ENCODE measurements at places on chromosomes 13 and 19.

- DNase-seq: no peak
Observed at GRCh38 chr13:61831026-61831425, 415.4 kb upstream of the PCDH20 start.

DNA sequence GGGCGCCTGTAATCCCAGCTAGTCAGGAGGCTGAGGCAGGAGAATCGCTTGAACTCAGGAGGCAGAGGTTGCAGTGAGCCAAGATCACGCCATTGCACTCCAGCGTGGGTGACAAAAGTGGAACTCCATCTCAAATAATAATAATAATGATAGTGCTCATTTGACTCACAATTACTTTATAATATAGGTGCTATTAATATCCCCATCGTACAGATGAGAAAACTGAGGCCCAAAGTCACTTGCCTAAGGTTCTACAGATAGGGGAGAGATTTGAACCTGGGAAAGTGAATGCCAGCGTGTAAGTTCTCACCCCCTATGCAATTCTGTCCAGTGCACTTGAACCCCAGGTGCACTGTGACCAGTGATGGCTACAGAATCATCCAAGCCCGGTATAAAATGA is 5.9 kb downstream of the GMFG start:
- DNase-seq: no peak

DNA sequence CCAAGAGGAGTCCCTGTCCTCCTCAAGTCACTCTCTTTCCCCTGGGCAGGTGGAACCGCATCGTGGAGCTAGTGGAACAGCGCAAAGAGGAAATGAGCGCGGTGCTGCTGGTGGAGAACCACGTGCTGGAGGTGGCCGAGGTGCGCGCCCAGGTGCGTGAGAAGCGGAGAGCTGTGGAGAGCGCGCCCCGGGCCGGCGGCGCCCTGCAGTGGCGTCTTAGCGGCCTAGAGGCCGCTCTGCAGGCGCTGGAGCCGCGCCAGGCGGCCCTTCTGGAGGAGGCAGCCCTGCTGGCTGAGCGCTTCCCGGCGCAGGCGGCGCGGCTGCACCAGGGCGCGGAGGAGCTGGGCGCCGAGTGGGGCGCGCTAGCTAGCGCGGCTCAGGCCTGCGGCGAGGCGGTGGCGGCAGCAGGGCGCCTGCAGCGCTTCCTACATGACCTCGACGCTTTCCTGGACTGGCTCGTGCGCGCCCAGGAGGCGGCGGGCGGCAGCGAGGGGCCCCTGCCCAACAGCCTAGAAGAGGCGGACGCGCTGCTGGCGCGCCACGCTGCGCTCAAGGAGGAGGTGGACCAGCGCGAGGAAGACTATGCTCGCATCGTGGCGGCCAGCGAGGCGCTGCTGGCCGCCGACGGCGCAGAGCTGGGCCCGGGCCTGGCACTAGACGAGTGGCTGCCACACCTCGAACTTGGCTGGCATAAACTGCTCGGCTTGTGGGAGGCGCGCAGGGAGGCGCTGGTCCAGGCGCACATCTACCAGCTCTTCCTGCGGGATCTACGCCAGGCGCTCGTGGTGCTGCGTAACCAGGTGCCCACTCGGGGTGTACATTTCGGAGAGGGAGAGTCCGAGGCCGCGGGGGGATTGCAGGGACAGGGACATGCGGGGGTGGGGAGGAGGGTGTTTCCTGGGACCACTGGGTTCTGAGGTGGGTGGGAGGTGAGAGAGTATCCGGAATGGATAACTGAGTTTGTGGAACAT is 52.8 kb downstream of the SPTBN4 start:
- DNase-seq: no peak

- no peak for DNase-seq
Observed at GRCh38 chr19:40365613-40366401, 17.3 kb downstream of the PLD3 start.

DNA sequence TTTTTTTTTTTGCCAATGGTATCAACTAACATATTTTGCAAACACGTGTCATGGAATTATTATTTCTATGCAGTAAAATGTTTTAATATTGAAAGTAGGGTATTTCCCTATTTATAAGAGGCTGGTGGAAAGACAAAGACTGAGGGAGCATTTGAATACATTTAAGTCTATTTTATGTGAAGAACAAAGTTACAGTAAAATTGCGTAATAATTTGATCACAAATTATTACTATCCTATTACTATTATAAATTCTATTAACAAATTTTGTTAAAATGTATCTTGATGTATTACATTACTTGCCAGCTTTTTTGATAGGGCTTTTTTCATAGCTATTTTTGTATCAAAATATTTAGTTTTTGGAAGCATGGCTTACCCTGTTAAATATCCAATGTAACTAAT is 58.4 kb downstream of the GPC5 start:
- DNase-seq: no peak

GRCh38 chr13:24124789-24125476 is 35.6 kb upstream of the SPATA13 start:
- no peak for DNase-seq

GRCh38 chr19:55348317-55349034 is 6.0 kb downstream of the COX6B2 start:
- no peak for DNase-seq

DNA sequence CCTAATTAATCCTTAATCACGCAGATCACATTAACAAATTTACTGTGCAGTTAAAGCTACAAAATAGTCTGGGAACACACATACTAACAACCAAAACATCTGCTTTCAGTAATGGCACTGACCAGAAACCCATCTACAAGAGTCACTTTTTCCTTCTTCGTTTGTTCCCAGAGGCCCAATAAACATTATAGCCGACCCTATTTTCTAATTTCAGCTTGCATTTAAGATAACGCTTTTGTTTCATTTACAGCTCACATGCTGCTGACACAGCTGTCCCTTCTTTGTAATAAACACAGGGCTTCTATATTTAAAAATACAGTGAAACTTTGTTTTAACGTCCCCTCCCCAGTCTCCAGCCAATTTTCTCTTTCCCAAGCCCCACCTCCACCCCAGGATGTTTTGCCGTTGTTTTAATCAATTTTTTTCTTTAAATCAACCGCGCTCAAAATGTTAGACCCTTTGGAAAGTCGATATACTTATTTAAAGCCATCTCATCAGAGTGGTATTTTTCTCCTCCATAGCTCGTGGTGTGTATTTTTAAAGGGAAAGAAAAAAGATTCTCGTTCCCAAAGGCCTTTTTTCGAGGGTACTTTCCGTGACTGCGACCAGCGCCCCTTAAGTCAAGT is 1.7 kb upstream of the WBP4 start:
- DNase-seq: no peak

DNA sequence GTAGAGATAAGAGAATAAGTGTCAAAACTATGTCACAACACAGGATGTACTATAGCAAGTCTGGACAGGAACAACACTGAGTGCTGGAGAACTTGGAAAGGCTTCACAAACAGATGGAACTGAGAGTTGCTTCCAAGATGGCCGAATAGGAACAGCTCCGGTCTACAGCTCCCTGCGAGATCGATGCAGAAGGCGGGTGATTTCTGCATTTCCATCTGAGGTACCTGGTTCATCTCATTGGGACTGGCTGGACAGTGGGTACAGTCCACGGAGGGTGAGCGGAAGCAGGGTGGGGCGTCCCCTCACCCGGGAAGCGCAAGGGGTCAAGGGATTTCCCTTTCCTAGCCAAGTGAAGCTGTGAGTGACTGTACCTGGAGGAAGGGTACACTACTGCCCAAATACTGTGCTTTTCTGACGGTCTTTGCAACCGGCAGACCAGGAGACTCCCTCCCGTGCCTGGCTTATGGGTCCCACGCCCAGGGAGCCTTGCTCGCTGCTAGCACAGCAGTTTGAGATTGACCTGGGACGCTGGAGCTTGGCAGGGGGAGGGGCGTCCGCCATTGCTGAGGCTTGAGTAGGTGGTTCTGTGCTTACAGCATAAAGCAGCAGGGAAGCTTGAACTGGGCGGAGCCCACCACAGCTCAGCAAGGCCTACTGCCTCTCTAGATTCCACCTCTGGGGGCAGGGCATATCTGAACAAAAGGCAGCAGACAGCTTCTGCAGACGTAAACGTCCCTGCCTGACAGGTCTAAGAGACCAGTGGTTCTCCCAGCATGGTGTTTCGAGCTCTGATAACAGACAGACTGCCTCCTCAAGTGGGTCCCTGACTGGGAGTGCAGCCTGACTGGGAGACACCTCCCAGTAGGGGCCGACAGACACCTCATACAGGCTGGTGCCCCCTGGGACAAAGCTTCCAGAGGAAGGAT is 46.0 kb downstream of the USP12 start:
- DNase-seq: no peak

- DNase-seq: no peak
Observed at GRCh38 chr19:51036519-51036918, 1.7 kb upstream of the KLK12 start.

GRCh38 chr13:80338781-80339562 is 2.0 kb downstream of the SPRY2 start:
- DNase-seq: no peak

DNA sequence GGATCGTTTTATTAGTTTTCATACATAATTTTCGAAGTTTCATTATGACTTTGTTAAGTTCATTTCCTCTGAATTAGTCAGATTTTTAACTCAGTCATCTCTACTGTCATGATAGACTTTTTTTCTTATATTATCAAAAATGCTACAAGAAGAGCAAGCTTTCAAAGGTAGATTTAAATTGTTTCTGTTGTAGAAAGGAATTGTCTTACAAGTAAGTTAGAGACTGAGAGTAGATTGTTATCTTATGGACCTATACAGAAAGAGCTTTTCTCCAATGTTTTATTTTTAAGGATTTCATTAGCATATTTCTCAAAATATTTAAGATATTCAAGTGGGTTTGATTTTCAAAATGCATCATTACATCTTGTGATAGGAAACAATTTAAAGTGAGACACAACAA is 2.7 kb downstream of the MAB21L1 start:
- no peak for DNase-seq

- no peak for DNase-seq
Observed at GRCh38 chr13:21837841-21838551, 167.1 kb downstream of the FGF9 start.

GRCh38 chr13:28544026-28544425 is 49.1 kb upstream of the FLT1 start:
- no peak for DNase-seq

DNA sequence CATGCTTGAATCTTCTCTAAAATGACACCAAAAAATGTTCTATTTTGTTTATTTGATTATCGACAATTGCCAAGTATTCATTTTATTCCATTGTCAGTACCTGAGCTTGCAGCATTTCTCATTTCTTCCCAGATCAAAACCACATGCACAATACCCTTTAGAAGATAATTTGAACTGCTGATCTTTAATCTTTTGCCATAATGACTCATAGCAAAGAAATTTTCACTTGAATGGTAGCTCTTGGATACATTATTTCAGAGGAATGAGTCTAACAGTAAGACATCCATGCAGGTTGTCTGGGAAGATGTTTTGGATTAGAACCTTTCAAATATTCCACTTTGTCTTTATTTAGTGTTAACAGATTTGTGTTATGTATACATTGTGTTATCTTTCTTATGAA is 42.0 kb upstream of the RXFP2 start:
- no peak for DNase-seq

DNA sequence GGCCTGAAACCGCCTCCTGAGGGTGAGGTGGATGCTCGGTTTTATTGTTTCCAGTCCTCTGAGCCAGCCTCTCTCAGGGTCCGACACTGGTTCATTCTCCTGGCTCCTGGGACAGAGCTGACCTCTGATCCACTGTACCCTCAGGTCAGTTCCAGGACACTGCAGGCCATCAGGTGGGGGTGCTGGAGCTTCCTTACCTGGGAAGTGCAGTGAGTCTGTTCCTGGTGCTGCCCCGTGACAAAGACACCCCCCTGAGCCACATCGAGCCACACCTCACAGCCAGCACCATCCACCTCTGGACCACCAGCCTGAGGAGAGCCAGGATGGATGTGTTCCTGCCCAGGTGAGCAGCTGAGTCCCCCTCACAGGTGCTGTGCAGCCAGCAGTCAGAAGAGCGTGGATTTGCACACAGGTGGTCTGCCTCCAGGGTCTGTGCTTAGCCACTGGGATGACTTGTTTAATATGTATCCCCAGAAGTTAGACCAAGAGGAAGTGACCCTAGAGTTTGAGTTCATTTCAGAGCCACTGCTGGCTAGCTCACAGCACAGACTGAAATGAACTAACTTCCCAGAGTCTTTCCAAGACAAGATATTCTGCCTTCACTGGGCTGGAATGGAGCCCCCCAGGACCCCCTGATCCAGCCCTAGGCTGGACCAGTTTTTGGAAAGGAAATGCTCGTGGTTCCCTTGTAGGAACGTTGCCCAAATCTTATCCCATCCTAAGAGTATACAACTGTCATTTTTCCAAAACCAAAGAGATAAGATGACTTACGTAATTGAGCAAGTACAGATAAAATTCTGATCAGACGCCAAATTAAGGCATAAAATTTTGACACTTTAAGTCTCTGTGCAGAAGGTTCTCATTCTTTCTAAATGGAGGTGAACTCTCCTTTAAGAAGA is 8.8 kb downstream of the SERPINE3 start:
- DNase-seq: no peak

DNA sequence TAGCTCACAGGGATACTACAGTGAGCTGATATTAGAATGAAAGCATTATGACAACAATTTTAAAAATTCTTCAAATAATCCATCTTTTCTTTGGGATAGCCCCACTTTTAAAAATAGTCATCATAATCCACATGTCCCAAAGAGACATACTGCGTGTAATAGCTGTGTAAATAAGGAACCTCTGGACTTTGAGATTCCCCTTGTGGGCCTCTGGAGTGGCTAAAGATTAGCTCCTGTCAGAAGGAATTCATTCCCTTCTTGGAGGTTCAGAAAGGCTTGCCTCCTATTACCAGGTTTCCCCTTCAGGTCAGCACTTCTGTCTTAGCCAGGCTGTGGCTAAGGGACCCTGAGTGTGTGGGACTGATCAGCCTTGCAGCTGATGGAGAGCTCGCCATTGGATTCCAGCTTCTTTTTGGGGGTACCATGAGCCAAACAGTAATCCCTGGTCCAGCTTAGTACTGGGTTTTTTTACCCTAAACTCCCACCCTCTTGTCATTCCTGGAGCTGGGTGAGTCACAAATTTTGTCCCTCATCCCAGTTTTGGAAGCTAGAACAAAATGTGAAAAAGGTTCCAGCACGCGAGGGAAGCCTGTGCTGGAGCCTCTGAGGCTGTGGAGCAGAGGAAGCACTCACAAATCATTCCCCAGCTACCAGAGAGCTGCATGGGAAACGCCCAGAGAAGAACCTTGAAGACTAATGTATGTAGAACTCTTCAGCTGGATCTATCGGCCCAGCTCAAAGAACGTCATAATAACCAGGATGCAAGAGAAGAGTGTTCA is 96.7 kb downstream of the RNASEH2B start:
- DNase-seq: no peak

- no peak for DNase-seq
Observed at GRCh38 chr13:29716493-29716892, 121.0 kb upstream of the SLC7A1 start.

- no peak for DNase-seq
Observed at GRCh38 chr13:110921209-110921608, 6.3 kb upstream of the ANKRD10 start.

DNA sequence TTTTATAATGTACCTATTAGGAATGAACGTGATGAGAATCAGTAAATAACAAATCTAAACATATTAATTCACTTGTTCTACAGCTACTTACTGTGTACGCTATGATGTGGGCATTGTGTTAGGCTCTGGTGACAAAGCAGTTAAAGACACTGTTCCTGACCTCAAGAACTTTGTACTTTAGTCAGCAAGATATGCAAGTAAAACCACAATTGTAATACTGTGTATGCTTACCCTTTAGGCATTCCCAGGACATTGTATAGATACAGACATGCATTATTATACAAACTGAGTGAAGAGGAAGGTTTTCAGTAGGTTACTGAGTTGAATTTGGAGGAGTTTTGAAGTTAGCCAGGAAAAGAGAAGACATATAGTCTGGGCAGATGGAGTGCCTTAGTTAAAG is 435.8 kb downstream of the HS6ST3 start:
- DNase-seq: no peak

GRCh38 chr19:49952479-49952836 is 8.5 kb downstream of the SIGLEC11 start:
- no peak for DNase-seq
